Motor neuron (in vitro differentiated cells): ENCODE measurements at places on chromosomes 12 and 14.

- ATAC-seq: no peak
These were observed 208.6 kb upstream of the TMTC1 start for GRCh38 chr12:29992366-29992765.

- peak; percentile 42 for ATAC-seq
These were observed at the start of gene ACVRL1 for GRCh38 chr12:51907083-51907855. ACVRL1 (plus strand) TSS chr12:51907504; CDS start chr12:51912475, 4,971 bp downstream.

DNA sequence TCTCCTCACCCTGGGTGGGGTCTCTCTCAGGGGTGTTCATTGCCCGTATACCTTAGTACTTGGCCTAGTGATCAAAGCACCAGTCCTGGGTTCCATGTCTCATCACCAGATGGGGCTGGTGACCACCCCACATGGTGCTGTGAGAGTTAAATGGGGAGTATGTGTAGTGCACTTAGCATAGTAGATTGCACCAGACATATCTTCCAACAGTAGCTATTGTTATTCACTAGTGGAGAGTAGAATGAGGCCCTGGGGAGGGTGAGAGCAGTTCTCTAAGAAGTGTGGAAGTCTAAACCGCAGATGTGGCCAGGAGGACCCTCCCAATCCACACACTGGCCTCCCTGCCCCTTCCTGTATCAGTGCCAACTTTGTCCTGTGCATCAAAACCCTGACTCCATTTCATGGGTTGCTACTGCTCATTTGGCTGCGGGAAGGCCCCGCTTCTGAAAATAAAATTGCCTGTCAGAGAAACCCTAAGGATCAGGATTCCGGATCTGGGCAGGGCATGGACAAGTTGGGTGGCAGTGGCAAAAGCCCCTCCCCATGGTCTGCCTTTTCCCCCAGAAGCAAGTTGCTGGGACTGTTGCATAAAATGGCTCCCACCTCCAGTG is 4.4 kb downstream of the CD9 start:
- ATAC-seq: no peak

- ATAC-seq: no peak
These were observed 6.8 kb downstream of the FIGNL2 start for GRCh38 chr12:51841727-51842126.

DNA sequence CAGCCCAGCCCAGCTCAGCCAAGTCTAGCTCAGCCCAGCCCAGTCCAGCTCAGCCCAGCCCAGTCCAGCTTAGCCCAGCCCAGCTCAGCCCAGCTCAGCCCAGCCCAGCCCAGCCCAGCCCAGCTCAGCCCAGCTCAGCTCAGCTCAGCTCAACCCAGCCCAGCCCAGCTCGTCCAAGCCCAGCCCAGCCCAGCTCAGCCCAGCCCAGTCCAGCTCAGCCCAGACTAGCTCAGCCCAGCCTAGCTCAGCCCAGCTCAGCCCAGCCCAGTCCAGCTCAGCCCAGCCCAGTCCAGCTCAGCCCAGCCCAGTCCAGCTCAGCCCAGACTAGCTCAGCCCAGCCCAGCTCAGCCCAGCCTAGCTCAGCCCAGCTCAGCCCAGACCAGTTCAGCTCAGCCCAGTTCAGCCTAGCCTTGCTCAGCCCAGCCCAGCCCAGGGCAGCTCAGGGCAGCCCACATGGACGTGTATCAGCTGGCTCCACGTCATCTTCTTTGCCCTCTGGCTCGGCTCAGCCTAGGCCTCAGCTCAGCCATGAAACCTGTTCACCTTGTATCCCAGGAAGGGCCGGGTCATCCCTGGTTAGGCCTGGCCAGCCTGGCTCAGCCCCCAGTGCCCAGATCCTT is 185.6 kb downstream of the TMEM121 start:
- ATAC-seq: no peak
